ENCODE measurements at places on chromosomes 11 and 22.

DNA sequence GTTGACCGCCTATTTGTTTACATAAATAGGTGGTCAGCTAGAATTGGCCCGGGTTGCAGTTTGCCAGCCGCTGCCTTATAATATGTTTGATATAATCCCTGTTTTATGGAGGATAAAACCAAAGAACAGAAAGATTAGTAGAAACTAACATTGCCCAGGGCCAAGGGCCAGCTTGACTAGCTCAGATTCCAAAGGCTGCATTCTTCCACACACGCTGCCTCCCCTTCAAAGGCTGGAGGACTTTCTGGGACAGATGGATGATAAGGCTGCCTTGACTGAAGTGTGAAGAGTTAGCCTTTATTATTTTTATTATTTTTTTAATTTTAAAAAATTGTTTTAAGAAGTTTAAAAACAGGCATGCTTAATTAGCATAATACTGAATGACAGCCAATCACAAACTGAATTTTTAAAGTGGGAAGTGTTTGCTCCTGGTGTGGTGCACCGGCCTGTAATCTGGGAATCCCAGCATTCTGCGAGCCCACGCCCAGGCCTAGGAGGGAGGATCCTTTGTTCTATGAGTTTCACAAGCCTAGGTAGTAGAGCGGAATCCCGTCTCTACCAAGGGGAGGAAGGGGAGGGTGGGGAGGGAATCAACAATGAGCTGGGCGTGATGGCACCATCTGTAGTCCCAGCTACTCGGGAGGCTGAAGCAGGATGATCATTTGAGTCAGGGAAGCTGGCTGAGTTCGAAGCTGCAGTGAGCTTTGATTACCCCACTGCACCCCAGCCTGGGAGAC lies 114.9 kb downstream of the NAV2 start:
- DNase-seq, result no peak

GRCh38 chr11:17906436-17906835 lies 106.4 kb downstream of the SERGEF start:
- no peak for DNase-seq

DNA sequence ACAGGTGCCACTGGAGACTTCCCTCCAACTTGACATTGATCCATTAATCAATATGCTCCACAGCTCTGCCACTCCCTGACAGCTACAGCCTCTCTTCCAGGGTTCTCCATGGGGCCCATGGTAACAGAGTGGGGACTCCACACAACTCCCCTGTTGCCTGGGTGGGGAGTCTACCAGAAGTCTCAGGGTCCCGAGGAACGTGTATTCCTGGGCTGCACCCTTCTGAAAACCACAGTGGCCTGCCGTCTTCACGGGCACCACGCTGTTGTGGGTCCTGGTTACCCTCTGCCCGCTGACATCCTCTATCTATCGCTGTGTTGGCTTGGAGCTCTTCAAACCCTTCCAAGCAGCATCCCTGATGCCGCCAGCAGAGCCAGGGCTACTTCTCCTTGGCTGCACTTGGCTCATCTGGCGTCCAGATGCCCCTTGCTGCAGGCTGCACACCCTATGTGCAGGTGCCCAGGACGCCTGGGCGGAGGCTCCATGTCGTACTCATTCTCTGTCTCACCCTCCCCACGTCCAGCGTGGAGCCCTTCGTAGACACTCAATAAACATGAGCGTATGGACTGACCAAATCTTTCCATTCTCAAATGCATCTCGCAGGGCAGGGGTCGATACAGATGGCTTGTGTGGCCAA lies 1341.8 kb downstream of the TBC1D22A start:
- DNase-seq, result no peak

- no peak for DNase-seq
Observed at GRCh38 chr11:92259861-92260260, 35.2 kb downstream of the FAT3 start.

DNA sequence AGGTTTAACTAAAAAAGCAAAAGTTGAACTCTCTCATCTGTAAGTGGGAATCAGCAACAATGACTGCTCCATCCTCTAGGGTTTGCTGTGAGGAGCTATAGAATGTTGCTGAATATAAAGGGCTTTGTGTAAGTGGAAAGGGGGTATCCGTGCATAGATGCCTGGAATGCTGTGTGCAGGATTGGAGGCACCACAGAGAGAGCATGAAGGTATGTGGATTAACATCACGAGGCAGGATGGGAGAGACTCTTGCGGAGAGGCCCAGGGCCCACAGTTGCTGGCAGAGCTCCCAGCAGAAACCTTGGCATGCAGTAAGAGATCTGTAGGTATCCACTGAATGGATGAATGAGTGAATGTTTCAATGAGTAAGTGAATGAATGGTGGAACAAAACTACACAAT lies 298.7 kb upstream of the DDI1 start:
- no peak for DNase-seq

- DNase-seq, result no peak
Observed at GRCh38 chr11:133204158-133204557, 328.1 kb downstream of the OPCML start.

GRCh38 chr11:35050541-35050995 lies 88.4 kb upstream of the CD44 start:
- no peak for DNase-seq

DNA sequence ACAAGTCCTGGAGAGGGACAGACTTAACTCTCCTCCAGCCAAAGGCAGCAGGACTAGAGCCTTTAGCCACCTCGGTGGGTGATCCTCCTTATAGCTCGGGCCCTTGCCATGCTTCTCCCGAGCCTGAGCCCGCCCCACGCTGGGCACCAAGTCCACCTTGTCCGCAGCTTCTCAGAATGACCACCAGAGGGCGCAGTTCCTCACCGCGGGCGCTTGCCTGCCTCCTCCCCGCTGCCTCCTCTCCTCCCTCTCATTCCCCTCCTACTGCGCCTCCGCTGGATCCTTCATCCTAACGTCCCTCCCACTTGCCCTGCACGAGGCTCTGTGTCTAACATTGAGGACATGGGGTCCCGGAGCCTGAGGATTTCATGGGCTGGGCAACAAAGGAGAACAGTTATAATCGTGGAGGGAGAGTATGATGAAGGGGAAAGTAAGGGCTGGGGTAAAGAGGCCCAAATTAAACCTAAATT lies 11.3 kb upstream of the MOGAT2 start:
- DNase-seq, result peak; percentile 82

GRCh38 chr11:68963779-68964178 lies 17.0 kb downstream of the MRGPRD start:
- no peak for DNase-seq

DNA sequence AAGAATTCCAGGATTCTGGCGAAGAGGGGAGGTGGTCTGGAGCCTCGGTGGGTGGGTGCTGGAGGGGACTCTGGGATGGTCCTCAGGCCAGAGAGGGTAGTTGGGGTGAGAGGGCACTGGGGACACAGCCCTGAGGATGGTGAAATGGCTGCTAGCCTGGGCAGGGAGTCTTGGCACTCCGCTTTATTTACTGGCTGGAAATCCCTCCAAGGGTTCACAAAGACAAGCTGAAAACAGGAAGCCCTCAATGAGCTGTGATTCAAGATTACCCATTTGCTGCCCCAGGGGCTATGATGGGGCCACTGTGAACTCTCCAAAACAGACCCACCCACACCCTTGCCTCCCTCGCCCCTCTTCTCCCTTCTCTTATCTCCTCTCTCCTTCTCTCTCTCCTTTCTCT lies 71.9 kb downstream of the FBXO7 start:
- no peak for DNase-seq

DNA sequence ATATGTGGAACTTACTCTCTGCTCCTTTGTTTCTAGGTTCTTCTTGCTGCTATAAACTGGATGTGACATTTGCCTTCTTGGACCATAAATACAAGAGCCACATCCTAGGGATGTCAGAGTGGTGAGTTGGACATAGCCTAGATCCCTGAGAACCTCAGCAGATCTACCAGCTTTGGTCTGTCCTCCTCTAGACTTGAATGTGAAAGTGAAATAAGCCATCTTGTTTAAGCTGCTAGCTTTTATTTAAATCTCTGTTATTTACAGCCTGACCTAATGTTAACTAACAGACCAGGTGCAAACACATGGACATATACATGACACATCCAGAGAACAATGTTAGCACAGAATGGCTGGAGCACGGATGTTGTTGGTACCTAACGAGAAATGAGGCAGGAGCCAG lies 36.0 kb downstream of the SLN start:
- no peak for DNase-seq

GRCh38 chr22:38317122-38317994 lies at the start of gene CSNK1E:
TSS of gene CSNK1E (minus strand) at chr22:38317433. CDS start at chr22:38314157, 3,276 bp downstream.
- no peak for DNase-seq

All from NCI-H2029 treated with DMSO at 0.1 percent for 48 hours (cell line).